ENCODE measurements at places on chromosomes 5 and 9. TPM values are rescaled to one million over a fixed set of nuclear protein-coding genes. Genes with fewer than 3 reads are reported as not detected.

The ANKRD18A gene
- not detected for total RNA-seq

The ARHGEF39 gene
- 1.3 TPM for total RNA-seq

The CDH9 gene
- total RNA-seq = 2.7 TPM

The C1QTNF2 gene
- 0.27 TPM for total RNA-seq

- no peak for DNase-seq
These were observed 69.7 kb downstream of the LIX1 start for GRCh38 chr5:97072696-97073095.

GRCh38 chr9:89649039-89649691 is 44.4 kb downstream of the GADD45G start:
- no peak for DNase-seq

- no peak for DNase-seq
These were observed 131.4 kb downstream of the COMMD10 start for GRCh38 chr5:116216246-116216645.

DNA sequence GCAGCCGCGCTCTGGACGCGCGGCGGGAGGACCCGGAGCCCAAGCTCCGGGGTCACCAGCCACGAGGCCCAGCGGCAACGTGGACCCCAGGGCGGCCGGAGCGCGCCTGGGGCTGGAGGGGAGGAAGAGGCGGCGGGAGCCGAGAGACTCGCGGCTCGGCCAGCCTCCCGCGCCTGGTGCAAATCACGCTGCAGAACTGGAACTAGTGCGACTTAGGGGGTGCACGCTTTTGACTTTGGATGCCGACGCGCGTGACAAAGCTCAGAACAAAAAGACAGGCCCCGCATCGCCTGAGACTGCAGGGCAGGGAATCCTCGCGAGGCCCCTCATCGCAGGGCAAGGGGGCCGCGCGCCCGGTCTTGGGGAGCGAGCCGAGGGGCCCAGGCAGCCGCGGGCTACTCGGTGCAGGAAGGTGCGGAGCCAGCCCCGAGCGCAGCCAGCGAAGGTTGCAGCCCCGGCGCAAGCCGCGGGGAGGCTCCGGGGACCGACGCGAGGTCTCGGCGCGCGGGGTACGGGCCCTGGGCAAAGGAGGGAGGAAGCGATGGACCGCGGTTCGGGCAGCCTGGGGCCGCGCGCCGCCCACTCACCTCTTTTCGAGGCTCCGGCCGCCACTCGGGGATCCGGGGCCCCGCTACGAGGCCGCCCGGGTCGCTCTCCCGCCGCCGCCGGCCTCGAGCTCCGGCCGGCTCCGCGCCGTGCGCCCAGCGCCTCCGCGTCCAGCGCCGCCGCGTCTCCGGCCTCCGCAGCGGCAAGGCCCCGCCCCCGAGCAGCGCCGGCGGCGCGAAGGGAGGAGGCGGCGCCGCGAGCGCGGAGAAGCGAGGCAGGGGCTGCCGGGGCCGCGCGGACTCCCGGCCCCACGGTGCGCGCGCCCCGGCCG is at the start of gene GOLM1:
Gene GOLM1, minus strand, starts transcription at position 735 of the 877 bp plus-strand sequence. CDS start 20,238 bp downstream, outside the sequence.
- no peak for DNase-seq
